SJSA1 (cell line): ENCODE measurements at places on chromosomes 1 and 21. TPM values are rescaled to one million over a fixed set of nuclear protein-coding genes. Genes with fewer than 3 reads are reported as not detected.

Gene OR6N1
- not detected in 2 replicates for total RNA-seq

Gene OR10Z1
- total RNA-seq = not detected in 2 replicates

Gene LCE2B
- total RNA-seq = not detected in 2 replicates

Gene KRTAP10-6
- not detected in 2 replicates for total RNA-seq

Gene PTGFR
- total RNA-seq = 3.6 and 6.3 TPM in 2 replicates

Gene GRHL3
- total RNA-seq = not detected in 2 replicates

Gene ZNF683
- not detected in 2 replicates for total RNA-seq

Gene ERICH3
- not detected in 2 replicates for total RNA-seq

Gene SPRR1A
- not detected in 2 replicates for total RNA-seq

Gene ATP13A2
- 15.2 and 17.1 TPM in 2 replicates for total RNA-seq

- no peak for DNase-seq
- H3K27me3 ChIP-seq = peaks cover 92% of the 10 kb centered on the region
- H3K36me3 ChIP-seq = no peaks in the 10 kb centered on the region
- H3K27ac ChIP-seq = no peak overlapping the region
Observed at GRCh38 chr1:44418022-44418673, 13.1 kb downstream of the RNF220 start.

- H3K27me3 ChIP-seq = no peaks in the 10 kb centered on the region
- no peaks in the 10 kb centered on the region for H3K4me1 ChIP-seq
- no peak overlapping the region for H3K4me3 ChIP-seq
- no peak overlapping the region for H3K27ac ChIP-seq
Observed at GRCh38 chr1:192067360-192067759, 90.9 kb upstream of the RGS18 start.

DNA sequence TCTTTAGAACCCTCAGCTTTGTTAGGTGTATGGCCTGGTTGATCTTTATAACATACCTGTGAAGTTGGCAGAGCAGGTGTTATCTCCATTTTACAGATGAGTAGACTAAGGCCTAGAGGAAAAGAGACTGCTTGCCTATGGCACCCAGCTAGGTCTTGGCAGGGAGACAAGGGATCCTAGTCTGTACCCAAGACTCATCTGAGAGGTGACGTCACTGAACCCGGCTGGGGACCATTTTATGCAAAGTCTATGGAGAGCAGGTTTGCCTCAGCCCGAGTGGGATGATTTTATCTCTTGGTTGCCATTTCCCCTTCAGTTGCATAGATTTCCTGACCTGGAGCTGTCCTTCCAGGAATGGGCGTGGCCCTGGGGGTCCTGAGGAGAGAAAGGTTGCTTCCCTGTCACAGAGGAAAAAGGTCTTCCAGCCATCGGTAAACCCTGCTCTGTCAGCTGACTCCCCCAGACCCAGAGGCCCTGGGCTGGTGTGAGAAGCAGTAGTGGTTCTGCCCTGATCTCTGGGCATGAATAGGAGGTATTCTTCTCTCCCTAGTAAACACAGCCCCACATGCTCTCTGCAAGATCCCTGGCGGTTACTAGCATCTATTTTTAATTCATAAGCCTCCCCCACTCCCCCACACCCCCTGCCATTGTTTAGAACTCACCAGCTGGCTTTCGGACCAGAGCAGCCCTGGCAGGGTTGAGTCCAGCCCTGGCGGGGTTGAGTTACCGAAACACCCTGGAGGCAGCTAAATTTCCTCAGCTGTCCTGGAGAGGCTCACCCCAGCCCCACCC, 19.6 kb downstream of the TMCC2 start:
- H3K36me3 ChIP-seq = no peaks in the 10 kb centered on the region
- H3K27ac ChIP-seq = no peak overlapping the region
- no peaks in the 10 kb centered on the region for H3K27me3 ChIP-seq
- H3K4me3 ChIP-seq = no peak overlapping the region

DNA sequence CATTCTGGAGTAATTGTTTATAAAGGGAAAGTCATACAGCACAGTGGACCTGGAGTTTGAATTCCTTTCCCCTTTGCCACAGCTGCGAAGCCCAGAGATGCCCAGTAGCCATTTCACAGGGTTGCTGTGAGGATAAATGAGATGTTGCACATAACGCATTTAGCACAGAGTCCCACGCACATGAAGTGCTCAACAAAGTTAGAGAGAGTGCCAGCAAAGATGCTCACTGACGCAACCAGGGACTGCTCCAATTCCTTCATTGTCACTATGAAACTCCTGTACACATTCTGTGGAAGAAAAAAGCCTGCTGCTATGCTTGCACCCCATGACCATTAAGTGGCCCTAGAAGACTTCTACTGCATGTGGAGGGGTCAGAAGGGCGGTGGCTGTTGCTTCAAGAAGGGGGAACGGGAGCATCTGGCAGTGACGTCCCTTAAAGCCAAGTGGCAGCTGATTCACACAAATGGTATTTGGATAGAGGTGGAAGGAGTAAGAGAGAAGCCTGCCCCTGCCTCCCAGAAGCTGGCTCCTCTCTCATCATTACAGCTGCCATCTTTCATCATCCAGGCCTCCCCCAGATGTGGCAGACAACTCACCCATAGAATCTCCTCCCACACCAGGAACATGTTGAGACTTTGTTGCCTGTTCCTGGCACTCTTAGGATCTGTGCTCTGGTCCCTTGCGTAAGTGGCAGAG, 26.5 kb upstream of the VAV3 start:
- H3K27ac ChIP-seq = no peak overlapping the region
- peak; percentile 23 for DNase-seq
- H3K4me1 ChIP-seq = peaks cover 9% of the 10 kb centered on the region
- H3K4me3 ChIP-seq = no peak overlapping the region
- H3K36me3 ChIP-seq = no peaks in the 10 kb centered on the region
- H3K27me3 ChIP-seq = no peaks in the 10 kb centered on the region; the same call in 1 of the 2 replicates

DNA sequence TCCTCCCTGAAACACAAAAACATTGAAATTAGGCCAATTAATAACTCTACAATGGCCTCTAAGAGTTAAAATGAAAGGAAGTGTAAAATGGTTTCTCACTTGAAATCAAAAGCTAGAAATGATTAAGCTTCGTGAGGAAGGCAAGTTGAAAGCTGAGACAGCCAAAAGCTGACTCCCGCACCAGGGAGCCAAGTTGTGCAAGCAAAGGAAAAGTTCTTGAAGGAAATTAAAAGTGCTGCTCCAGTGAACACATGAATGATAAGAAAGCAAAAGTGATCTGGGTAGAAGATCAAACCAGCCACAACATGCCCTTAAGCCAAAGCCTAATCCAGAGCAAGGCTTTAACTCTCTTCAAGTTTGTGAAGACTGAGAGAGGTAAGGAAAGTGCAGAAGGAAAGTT, 22.8 kb downstream of the CYYR1 start:
- H3K4me1 ChIP-seq = no peaks in the 10 kb centered on the region
- DNase-seq = no peak
- H3K27me3 ChIP-seq = no peaks in the 10 kb centered on the region

GRCh38 chr1:34166191-34166624, 1.2 kb upstream of the CSMD2 start:
- DNase-seq = no peak
- H3K4me3 ChIP-seq = peak overlapping the region; percentile 15; the same call in 1 of the 2 replicates
- no peak overlapping the region for H3K27ac ChIP-seq
- H3K27me3 ChIP-seq = peaks cover 45% of the 10 kb centered on the region
- no peaks in the 10 kb centered on the region for H3K36me3 ChIP-seq

- no peak overlapping the region for H3K4me3 ChIP-seq
- H3K27me3 ChIP-seq = no peaks in the 10 kb centered on the region
- DNase-seq = no peak
- H3K36me3 ChIP-seq = no peaks in the 10 kb centered on the region
- H3K27ac ChIP-seq = no peak overlapping the region
Observed at GRCh38 chr1:227432981-227433380, 114.7 kb upstream of the CDC42BPA start.

- peak overlapping the region; percentile 98 for H3K27ac ChIP-seq
- peaks cover 53% of the 10 kb centered on the region for H3K36me3 ChIP-seq
- H3K4me1 ChIP-seq = peaks cover 64% of the 10 kb centered on the region
- H3K27me3 ChIP-seq = no peaks in the 10 kb centered on the region
- H3K4me3 ChIP-seq = peak overlapping the region; percentile 94
Observed at GRCh38 chr1:94926126-94926914, 590 bp downstream of the CNN3 start.

GRCh38 chr1:47849591-47850261, 147.5 kb downstream of the TRABD2B start:
- no peaks in the 10 kb centered on the region for H3K36me3 ChIP-seq
- peaks cover 11% of the 10 kb centered on the region for H3K4me1 ChIP-seq
- no peak overlapping the region for H3K4me3 ChIP-seq
- no peak overlapping the region for H3K27ac ChIP-seq
- no peaks in the 10 kb centered on the region for H3K27me3 ChIP-seq
- no peak for DNase-seq

DNA sequence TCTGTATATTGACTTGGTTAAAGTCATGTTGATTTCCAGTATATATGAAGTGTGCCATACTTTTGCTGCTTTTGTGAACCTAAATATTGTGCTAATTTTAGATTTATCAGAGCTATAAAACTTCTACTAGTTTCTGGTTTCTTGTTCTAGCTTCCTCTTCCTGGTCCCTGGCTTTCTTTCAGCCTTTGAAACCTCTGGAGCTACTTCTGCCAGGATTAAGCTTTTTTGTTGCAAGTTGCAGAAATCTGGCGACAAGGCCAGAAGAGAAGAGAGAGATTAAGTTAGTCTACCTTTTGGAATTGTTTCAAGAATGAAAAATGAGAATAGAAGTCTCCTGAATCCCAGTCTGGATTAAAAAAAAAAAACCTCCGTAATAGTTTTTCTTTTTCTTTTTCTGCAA, 13.5 kb downstream of the RNF2 start:
- H3K36me3 ChIP-seq = peaks cover 4% of the 10 kb centered on the region; the same call in 1 of the 2 replicates
- H3K27me3 ChIP-seq = no peaks in the 10 kb centered on the region
- no peak overlapping the region for H3K4me3 ChIP-seq
- DNase-seq = no peak
- no peaks in the 10 kb centered on the region for H3K4me1 ChIP-seq

GRCh38 chr1:183693521-183693920, 40.4 kb upstream of the APOBEC4 start:
- DNase-seq = no peak
- H3K27ac ChIP-seq = no peak overlapping the region
- H3K27me3 ChIP-seq = no peaks in the 10 kb centered on the region
- H3K4me3 ChIP-seq = no peak overlapping the region
- no peaks in the 10 kb centered on the region for H3K36me3 ChIP-seq

GRCh38 chr1:207870306-207871031, 40.5 kb downstream of the CD34 start:
- DNase-seq = no peak
- H3K27me3 ChIP-seq = no peaks in the 10 kb centered on the region
- no peak overlapping the region for H3K4me3 ChIP-seq
- no peak overlapping the region for H3K27ac ChIP-seq
- peaks cover 14% of the 10 kb centered on the region for H3K36me3 ChIP-seq

- H3K4me3 ChIP-seq = no peak overlapping the region
- peaks cover 43% of the 10 kb centered on the region for H3K4me1 ChIP-seq
- no peak overlapping the region for H3K27ac ChIP-seq
- H3K27me3 ChIP-seq = peaks cover 9% of the 10 kb centered on the region
- H3K36me3 ChIP-seq = no peaks in the 10 kb centered on the region
Observed at GRCh38 chr1:154863315-154864174, 6.5 kb downstream of the KCNN3 start.

GRCh38 chr1:36562181-36562685, 79.5 kb upstream of the CSF3R start:
- H3K36me3 ChIP-seq = no peaks in the 10 kb centered on the region
- peaks cover 11% of the 10 kb centered on the region for H3K27me3 ChIP-seq
- no peak overlapping the region for H3K27ac ChIP-seq
- no peak for DNase-seq
- no peak overlapping the region for H3K4me3 ChIP-seq

DNA sequence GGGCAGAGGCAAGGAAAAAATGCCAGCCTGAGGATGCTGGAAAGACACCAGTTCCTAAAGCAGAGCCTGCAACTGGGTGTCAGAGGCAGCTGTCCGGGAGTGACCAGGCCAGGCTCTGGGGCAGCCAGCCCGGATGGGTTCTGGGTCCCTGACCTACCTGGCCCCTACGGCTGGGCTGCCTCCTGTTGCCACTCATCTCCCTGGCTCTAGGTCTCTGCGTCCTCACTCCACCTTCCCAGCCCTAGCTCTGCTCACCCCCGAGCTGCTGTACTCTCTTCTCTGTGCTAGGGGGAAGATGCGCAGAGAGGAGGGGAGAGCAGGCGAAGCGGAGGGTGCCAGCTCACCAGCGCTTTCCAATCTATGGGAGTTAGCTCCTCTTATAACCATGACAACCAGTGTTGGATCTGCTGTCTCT, 9.0 kb downstream of the ARHGEF2 start:
- no peak overlapping the region for H3K27ac ChIP-seq
- peaks cover 80% of the 10 kb centered on the region for H3K36me3 ChIP-seq
- no peaks in the 10 kb centered on the region for H3K27me3 ChIP-seq
- no peak overlapping the region for H3K4me3 ChIP-seq

GRCh38 chr21:46424621-46425020, 34.1 kb upstream of the DIP2A start:
- DNase-seq = no peak
- peaks cover 88% of the 10 kb centered on the region for H3K36me3 ChIP-seq
- no peaks in the 10 kb centered on the region for H3K27me3 ChIP-seq
- H3K27ac ChIP-seq = no peak overlapping the region
- H3K4me3 ChIP-seq = no peak overlapping the region
- H3K4me1 ChIP-seq = no peaks in the 10 kb centered on the region

GRCh38 chr1:56345831-56346230, 233.5 kb downstream of the PLPP3 start:
- H3K4me1 ChIP-seq = no peaks in the 10 kb centered on the region
- H3K4me3 ChIP-seq = no peak overlapping the region
- no peaks in the 10 kb centered on the region for H3K27me3 ChIP-seq
- DNase-seq = no peak
- H3K27ac ChIP-seq = no peak overlapping the region

- H3K27me3 ChIP-seq = no peaks in the 10 kb centered on the region
- no peak for DNase-seq
Observed at GRCh38 chr1:206427291-206427690, 43.0 kb upstream of the IKBKE start.

DNA sequence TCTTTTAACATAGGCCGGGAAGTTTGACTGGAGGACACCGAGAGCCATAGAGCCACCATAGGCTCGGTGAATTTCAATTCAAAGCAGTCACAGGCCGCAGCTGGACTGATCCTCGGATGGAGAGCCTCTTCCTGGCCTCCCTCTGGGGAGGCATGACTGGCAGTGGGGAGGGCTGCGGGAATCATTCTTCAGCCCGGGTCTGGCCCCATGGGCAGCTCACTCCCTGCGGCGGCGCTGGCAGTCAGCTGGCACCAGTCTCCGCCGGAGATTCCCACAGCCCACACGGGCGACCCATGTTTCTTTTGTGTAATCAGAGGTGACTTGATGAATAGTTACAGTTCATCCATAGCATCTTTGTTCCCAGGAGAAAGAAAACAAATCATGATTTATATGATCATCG, 10.6 kb downstream of the ESPN start:
- H3K36me3 ChIP-seq = no peaks in the 10 kb centered on the region
- no peaks in the 10 kb centered on the region for H3K4me1 ChIP-seq
- peaks cover 5% of the 10 kb centered on the region for H3K27me3 ChIP-seq
- H3K4me3 ChIP-seq = no peak overlapping the region
